ENCODE measurements at places on chromosomes 1 and 21.

DNA sequence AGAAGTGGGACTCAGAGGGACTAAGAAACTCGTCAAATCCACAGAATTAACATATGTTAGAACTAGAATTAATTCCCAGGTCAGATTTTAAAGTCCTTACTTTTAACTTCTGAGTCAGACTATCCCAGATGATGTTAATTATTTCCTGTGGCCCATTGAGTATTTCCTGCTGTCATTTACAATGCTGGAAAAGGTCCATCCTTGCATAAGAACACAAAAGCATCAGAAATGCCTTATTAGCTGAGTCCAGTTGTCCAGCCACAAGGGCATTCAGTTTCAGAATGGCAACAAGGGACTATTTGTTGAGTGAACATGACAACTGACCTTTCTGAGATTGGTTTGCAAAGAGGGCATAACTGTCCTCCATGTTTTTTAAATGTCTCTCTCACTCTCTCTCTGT is 16.5 kb upstream of the HIVEP3 start:
- no peak for DNase-seq

GRCh38 chr21:14982336-14982735 is 82.5 kb downstream of the NRIP1 start:
- no peak for DNase-seq

DNA sequence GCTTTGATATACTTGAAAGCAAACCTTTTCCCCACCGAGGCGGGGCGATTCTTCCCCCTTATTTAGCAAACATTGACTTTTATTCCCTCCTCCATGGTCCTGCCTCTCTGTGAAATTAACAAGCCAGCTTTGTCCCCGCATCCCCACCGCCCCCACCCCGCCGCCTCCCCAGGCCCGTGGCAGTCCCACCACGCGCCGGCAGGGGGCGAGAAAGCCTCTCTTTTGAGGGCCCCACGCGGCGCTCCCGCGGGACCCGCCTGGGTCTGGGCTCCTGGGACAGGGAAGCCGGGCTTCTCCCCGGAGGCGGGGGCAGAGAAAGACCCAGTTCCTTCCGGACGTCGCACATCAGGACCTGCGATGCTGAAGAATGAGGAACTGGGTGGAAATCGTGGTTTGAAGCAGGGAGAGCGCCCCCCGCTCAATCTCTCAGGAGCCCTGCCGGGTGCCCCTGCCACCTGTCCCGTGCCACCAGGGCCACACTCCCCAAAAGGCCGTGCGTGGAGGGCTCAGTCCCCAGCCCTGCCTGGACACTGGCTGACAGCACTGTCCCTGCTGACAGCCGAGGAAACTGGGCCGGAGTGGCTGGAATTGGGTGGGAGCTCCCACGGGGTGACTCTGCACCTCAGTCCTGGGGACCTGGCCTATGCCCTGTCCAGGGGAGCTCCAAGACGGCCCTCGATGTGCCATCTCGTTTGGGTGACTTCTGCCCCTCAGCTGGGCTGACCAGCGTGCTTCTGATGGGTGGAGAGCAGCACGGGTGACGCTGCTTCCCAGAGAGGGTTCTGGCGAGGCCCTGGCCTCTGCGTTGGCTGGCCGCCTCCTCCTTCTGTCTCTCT is 8.6 kb upstream of the ACTRT2 start:
- peak; percentile 60 for DNase-seq

- DNase-seq, result no peak
These were observed 7.6 kb downstream of the FAM151A start for GRCh38 chr1:54615531-54616279.

DNA sequence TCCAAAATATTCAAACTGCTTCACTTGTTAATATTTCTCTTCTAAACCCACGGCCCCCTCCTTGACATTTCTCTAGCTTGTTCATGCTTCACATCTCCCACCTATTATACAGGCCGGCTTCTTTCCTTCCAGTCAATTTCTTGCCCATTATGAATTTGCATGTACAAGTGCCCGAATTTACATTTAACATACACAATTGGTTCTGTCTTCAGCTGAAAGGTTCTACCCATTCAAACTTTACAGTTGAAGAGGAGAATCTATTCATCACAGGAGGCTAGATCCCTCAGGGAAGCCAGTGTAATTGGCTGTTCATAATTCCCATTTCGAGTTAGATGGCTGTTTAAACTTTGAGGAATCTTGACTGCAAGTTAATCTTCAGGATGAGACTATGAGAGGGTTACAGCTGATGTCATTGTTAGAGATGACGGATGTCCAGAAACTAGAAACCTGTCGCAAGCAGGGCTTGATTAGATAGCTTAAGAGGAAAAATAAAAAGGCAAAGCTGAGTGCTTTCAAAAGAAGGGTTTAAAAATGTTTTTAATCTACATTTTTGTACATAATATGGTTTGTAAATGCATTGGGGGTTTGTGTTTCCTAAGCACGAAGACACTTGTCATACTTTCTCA is 157.0 kb downstream of the ADSS2 start:
- no peak for DNase-seq

- DNase-seq, result no peak
These were observed 126.8 kb downstream of the PLXNA2 start for GRCh38 chr1:208117409-208117808.

GRCh38 chr21:44628707-44629391 is 2.0 kb downstream of the KRTAP10-9 start:
- no peak for DNase-seq

DNA sequence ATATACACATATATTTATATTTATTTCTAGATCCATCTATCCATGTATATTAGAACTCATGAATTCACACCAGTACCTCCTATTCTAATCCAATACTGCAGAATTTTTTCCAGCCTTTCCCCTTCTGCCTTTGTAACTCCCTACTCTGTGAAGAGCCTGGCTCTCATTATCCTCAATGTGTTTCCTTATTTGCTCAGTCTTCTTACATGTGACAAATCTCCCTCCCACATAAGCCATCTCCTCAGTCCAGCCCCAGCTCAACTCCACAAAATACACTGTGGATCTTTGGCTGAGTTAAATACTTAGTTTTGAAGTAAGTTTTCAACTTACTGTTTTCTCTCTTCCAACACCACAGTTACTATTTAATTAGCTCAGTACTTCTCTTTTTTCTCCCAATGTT is 45.7 kb downstream of the ATP5PO start:
- no peak for DNase-seq

DNA sequence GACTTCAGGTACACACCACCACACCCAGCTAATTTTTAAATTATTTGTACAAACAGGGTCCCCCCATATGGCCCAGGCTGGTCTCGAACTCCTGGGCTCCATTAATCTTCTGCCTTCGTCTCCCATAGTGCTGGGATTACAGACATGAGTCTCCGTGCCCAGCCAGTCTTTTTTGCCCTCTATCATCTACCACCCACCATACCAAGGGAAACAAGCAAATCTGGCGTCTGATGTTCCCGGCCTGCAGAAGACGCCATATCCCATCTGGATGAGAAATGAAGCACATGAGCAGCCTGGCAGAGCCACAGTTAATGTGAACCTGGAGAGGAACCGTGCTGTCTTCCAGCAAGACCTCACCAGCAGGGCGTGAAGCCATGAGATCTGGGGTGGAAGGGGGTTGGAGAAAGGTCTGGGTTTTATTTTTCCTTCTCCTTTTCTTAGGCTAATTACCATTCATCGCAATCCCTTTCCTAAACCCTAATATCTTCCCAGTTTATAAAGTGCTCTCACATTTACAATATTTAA is 1.8 kb upstream of the PRELP start:
- no peak for DNase-seq

GRCh38 chr1:86453664-86454063 is 15.1 kb upstream of the CLCA1 start:
- no peak for DNase-seq

- DNase-seq, result no peak
These were observed 113.2 kb downstream of the LRRC53 start for GRCh38 chr1:74399249-74399648.

GRCh38 chr21:8993943-8994639 is 1527.3 kb upstream of the TPTE start:
- DNase-seq, result no peak

DNA sequence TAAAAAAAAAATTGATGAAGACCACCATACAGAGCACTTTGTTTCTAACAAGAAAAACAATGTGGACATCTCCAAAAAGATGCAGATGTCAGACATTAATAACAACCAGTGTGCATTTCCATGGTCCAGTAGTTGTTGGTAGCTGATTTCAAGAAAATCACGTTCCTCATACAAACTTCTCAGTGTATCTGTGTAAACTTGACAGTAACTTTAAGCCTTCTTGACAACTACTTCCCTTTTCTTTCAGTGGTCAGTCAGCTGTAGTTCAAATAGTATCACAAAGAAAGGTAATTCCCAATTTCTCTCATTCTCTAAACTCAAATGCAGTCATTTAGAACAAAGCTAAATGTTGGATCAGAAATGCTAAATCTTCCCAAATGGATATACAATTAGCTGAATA is 879.9 kb downstream of the AMY1C start:
- no peak for DNase-seq

- no peak for DNase-seq
These were observed 176.4 kb downstream of the ETS2 start for GRCh38 chr21:38982096-38982495.

- DNase-seq, result no peak
These were observed 101.8 kb upstream of the ARTN start for GRCh38 chr1:43831851-43832250.

DNA sequence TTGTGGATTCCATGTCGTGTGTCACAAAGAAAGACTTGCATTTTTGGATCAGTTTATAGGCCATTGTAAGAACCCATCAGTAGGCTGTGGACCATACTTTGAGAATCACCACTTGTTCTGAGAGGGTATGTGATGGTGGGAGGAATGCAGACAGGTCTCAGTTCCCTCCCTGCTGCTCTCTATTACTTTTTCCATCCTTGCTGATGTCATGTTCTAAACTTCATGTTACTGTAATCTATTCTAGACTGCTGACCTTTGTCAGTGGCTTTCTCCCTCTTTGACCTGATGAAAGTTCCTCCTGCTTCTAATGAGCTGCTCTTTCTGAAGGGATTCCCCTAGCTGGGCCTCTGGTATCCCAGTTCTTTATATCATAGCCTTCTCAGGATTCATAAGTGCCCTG is 46.1 kb downstream of the ST3GAL3 start:
- no peak for DNase-seq

DNA sequence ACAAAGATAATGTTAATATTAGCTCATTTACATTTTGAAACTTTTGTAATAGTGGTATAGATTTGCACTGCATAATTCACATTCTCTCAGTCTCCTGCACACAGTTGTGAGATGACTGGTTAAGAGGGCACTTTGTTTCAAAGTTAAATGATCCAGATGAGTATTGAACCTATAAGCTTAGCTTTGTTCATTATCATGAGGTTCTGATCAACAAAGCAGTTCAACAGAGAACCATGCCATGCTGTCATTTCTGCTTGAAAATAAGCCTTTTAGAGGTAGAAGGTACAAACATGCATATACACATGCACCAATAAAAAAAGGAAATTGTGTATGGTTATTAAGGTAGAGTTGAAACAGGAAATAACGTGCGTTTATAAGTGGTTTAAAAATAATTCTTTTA is 4.8 kb downstream of the RAP1A start:
- no peak for DNase-seq

GRCh38 chr1:8482979-8483381 is 165.1 kb downstream of the SLC45A1 start:
- no peak for DNase-seq

DNA sequence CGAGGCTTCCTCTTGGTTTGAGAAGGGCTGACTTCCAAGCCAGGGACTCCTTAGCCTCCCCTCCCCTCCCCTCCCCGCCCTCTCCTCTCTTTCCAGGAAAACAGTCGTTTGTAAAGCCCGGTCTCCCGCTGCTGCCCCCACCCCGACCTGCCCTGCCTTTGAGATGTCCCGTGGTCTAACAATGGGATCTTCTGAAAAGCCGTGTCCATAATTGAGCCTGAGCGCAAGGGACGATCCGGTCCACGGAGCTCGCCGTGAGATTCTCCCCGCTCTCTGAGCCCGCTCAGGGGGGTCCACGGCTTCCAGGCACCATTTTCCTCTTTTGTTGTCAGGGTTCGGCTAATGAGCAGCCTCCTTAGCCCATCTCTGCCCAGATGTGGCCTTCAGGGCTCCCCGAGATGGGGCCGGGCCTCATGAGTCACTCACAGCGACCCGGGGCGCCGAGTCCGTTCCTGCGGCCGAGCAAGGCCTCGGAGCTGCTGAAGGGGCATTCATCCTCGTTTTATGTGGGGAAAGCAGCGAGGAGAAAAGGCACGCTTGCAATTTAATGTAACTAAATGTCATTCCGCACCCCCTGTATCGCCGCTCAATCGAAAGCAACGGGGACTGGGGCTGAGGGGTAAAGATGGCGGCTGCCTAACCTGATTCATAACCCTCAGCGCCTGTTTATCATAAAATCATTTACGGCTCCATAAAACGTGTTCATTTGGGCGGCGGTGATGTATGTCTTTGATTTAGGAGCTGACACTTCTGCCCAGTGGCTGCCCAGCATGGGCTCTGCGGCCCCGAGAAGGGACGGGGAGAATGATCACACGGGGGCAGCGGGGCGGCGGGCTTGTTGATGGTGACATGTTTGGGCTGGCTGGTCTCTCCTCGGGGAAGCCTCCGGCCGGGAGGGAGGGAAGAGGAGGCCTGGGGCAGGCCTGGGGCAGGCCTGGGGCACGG is 232.6 kb upstream of the C1orf174 start:
- no peak for DNase-seq

GRCh38 chr21:35587841-35588380 is 472.4 kb downstream of the SETD4 start:
- no peak for DNase-seq

DNA sequence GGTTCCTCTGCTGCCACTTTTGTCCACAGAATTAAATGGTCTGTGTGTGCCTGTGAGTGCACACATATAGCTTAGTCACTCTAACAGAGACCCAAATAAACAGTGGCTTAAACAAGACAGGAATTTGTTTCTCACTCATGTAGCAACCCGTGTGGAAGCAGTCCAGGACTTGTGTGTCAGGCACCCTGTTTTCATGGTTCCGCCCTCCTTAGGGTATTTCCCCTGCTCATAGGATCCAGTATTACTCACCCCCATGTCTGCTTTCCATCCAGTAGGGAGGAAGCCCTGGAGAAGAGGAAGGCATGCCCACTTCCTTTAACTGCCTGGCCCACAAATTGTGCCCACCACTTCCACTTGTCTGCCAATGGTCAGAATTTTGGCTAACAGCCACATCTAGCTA is 41.3 kb upstream of the TACSTD2 start:
- DNase-seq, result no peak

GRCh38 chr1:37602750-37603694 is 7.3 kb upstream of the GNL2 start:
- DNase-seq, result peak; percentile 57

DNA sequence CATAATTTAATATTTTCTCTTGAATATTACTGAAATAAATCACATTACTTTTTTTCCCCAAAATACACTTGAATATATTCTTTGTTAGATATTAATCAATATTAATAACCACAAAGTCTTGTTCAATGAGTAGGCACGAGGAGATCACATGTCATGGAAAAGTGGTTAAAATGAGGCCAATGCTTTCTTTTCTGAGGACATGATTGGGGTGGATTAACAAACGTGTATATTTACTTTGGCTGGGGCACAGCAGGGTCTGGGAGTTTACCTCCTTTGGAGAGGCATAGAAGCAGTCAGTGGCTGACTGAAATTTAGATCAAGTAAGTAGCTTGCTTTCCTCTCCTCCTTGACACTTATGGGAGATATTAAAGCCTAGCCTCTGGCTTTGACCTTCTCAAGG is 664.3 kb upstream of the B3GALT2 start:
- no peak for DNase-seq

- no peak for DNase-seq
These were observed 34.2 kb downstream of the RABIF start for GRCh38 chr1:202854787-202855186.

- DNase-seq, result no peak
These were observed 149.3 kb downstream of the HUNK start for GRCh38 chr21:32022146-32022545.

GRCh38 chr1:91172541-91172940 is 150.7 kb upstream of the ZNF644 start:
- DNase-seq, result no peak

All from spinal cord (tissue), 10 donors.